ENCODE measurements at places on chromosomes 3 and 15. TPM values are rescaled to one million over a fixed set of nuclear protein-coding genes. Genes with fewer than 3 reads are reported as not detected.

DNA sequence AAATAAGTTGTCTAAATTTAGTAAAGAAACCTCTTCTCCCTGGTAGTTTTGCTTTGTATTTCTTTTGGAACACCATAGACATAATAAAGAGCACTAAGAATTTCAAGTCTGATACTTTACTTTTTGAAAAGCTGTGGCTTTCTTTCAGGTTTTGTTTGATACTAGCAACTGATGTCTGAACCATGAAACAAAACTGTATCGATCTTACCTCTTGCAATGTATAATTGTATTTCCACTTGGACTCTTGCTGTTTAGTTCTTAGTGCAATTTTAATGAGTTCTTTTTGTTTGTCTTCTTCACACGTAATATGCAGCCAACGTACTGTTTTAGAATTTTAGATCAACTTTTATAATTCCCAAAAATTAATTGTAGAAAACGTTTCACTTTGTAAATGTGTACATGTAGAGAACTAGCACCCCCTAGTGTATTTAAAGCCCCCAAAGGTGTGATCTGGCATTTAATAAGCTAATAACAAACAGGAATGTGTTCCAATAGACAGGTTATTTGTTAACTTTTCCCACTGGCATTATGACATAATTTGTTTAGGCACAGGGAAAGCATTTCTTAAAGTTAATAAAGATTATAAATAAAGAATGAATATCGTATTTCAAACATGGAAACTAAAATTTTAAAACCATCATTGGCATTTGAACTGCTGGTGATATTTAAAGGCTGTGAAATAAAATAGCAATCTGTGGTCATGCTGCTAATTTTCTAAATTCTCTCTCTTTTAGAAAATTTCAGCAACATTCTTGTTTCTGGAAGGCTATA, 289.1 kb upstream of the DNAJC19 start:
- DNase-seq: no peak

CYP8B1 gene
- not detected for total RNA-seq

GRCh38 chr3:40035177-40035576, 225.8 kb downstream of the MYRIP start:
- no peak for DNase-seq

WDR6 gene
- total RNA-seq: 139 TPM

ATG3 gene
- total RNA-seq: 59.5 TPM

- no peak for DNase-seq
Observed at GRCh38 chr15:96321639-96322535, 8.6 kb upstream of the NR2F2 start.

GRCh38 chr3:179147873-179148615, at the start of gene PIK3CA:
Gene PIK3CA, plus strand, starts transcription at chr3:179148357. Its CDS starts 50,469 bp downstream, at chr3:179198826.
- peak; percentile 96 for DNase-seq

- no peak for DNase-seq
Observed at GRCh38 chr15:75947092-75947491, 43.4 kb downstream of the FBXO22 start.

CLRN1 gene
- not detected for total RNA-seq

SLC6A11 gene
- total RNA-seq: not detected

DNA sequence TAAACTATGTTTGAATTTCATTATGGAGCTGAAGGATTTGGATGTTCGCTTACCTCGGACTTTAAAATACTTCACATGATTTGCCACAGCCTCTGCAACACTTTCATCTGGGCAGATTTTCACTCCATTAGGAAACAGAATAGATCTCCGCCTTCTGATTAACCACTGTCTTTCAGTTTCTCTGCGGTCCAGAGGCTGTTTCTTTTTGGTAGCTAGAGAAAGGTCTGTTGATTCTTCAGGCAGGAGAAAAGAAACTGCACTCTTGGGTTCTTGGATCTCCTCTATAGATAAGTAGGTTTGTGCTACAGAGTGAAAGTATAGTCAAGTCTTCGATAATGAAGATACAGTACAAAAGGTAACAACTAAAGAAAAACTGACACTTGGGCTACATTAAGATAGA, 844 bp downstream of the IMPG2 start:
- no peak for DNase-seq

- no peak for DNase-seq
Observed at GRCh38 chr15:64476550-64476949, 16.2 kb downstream of the ZNF609 start.

DNA sequence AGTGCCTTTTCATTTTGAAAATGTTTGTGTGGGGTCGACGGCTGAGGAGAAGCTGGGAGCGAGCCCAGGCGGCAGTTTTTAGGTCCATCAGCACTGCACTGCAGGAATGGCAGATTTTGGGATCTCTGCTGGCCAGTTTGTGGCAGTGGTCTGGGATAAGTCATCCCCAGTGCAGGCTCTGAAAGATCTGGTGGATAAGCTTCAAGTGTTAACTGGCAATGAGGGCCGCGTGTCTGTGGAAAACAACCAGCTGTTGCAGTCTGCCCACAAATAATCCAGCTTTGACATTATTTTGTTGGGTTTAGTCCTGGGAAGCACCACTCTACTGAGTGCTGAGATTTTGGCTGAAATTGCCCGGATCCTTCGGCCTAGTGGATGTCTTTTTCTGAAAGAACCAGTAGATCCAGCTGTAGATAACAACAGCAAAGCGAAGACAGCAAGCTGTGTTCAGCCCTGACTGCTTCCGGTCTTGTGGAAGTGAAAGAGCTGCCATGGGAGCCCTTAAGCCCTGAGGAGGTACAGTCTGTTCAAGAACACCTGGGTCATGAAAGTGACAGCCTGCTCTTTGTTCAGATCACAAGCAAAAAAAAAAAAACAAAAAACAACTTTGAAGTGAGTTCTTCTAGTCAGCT, 13.1 kb upstream of the ANP32A start:
- DNase-seq: peak; percentile 15

DNA sequence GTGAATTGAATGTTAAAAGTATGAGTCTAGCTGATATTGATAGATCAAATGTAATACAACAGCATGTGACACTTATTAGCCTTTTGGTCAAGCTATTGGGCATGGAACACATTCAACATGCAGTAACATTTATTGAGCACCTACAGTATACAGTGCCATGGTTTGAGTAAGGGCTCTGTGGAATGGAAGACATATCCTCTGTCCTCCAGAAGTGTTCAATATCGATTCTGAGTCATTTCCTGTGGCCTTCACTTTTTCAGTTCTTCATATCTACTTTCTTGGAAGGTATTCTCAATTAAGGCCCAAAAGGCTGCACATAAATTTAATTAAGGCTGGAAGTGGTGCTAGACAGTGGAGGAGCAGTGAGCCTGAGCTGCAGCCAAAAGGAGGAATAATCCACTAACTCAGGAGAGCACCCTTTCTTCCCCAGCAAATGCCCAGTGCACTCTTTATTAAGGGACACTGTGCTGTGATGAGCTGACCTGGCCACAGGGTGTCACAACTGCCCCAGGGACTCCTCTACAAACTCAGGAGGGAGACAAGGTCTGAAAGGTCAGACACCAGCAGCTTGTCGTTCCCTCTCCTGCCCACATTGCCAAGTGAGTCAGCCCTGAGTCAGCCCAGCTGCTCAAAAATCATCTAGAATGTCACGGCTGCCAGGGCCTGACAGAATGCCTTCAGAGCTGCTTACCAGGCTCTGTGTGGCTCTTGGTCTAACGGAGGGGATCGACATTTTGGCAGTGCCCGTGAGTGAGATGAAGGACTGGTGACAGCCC, 544.8 kb downstream of the AGBL1 start:
- peak; percentile 91 for DNase-seq

OR4M2 gene
- not detected for total RNA-seq

GRCh38 chr3:111732252-111732879, 126.7 kb upstream of the PHLDB2 start:
- no peak for DNase-seq

- no peak for DNase-seq
Observed at GRCh38 chr3:177904621-177905020, 631.6 kb upstream of the KCNMB2 start.

GRCh38 chr3:37627951-37628620, 233.6 kb upstream of the CTDSPL start:
- DNase-seq: no peak

PGBD4 gene
- 2.0 TPM for total RNA-seq

GRCh38 chr3:60917141-60917540, 334.1 kb downstream of the FHIT start:
- DNase-seq: no peak

DNA sequence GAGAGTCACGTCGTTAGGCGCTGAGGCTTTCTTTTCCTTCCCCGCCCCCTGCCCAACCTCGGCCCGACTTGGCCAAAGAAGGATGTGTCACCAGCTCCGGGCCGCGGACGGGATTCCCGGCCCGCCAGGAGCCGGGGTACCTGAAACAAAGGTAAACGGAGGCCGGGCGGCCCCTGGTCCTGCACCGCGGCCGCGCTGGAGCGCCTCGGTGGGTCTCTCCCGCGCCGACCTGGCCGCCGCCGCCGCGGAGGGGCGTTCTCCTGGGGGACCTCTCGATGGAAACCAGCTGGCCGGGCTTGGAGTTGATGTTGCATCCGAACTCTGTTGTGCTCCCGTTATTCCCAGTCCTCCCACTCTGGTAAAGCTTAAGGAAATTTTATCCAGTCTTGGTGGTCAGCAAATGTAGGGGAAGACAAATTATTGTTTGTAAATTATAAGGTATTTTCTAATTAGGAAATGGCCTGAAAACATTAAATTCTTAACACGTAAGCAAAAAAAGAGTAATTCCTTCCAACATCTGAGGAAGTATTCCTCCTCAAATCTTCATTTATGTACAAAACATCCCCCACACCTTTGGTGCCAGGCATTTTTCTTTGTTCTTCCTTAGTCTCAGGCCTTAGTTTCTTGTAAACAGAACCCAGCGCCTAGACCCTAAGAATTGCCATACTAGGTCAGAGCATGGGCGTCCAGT, 888 bp downstream of the PPP2R3A start:
- DNase-seq: no peak

POTEB2 gene
- total RNA-seq: not detected

GRCh38 chr3:124907957-124908356, 20.8 kb upstream of the ITGB5 start:
- DNase-seq: no peak

GRCh38 chr15:32057876-32058425, 27.6 kb downstream of the CHRNA7 start:
- no peak for DNase-seq

Data from activated CD4-positive, alpha-beta memory T cell treated with anti-CD3 and anti-CD28 coated beads for 36 hours (primary cell).